ENCODE measurements at places on chromosomes 6 and 20. TPM values are rescaled to one million over a fixed set of nuclear protein-coding genes. Genes with fewer than 3 reads are reported as not detected.

GRCh38 chr20:1381753-1382591 is 10.9 kb downstream of the FKBP1A start:
- no peak for DNase-seq

GRCh38 chr20:54470697-54471096 is 4.7 kb upstream of the DOK5 start:
- no peak for DNase-seq

Gene NKX2-2
- total RNA-seq, result not detected

Gene FGD2
- 0.48 TPM for total RNA-seq

DNA sequence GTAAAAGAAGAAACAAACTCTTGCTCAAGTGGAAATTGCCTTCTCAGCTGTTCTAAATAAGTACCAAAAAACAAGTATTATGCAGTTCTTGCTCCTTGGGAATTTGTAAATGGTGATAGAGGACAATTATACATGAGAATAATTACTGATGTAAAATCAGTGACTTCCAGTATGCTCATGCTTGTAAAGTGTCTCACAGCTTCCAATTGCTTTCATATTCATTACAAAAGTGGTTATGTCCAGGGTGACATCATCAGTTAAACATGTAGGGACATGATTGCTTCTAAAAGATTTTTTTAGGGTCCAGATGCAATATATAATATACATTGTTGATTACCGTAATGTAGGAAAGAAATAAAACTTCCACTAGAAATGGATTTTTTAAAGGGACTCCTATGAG is 122.8 kb upstream of the B3GAT2 start:
- DNase-seq, result no peak

GRCh38 chr6:3316331-3316730 is 57.6 kb downstream of the PSMG4 start:
- no peak for DNase-seq

Gene SLC22A16
- total RNA-seq, result not detected

Gene FERMT1
- 0.14 TPM for total RNA-seq

Gene GNMT
- not detected for total RNA-seq

Gene SSTR4
- total RNA-seq, result not detected

DNA sequence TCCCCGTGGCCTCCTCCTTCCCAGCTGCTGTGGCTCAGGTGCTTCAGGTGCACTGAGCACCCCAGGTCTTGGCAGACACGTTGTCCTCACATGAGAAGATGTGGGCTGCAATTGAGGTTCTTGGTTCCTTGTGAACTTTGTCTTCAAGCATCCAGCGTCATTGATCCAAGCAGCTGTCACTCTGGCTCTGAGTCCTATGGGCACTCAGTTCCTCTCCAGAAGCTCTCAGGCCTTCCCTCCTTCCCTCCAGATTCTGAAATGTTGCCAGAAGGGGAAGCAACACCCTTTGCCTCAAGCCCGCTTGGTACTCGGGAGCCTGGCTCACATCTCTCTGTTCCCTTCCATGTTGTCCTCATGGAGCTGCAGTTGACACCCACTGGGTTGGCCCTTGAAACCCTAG is 8.4 kb upstream of the MRGBP start:
- DNase-seq, result no peak

Gene CD109
- 6.7 TPM for total RNA-seq

Gene PPIL6
- not detected for total RNA-seq

Gene ECT2L
- not detected for total RNA-seq

DNA sequence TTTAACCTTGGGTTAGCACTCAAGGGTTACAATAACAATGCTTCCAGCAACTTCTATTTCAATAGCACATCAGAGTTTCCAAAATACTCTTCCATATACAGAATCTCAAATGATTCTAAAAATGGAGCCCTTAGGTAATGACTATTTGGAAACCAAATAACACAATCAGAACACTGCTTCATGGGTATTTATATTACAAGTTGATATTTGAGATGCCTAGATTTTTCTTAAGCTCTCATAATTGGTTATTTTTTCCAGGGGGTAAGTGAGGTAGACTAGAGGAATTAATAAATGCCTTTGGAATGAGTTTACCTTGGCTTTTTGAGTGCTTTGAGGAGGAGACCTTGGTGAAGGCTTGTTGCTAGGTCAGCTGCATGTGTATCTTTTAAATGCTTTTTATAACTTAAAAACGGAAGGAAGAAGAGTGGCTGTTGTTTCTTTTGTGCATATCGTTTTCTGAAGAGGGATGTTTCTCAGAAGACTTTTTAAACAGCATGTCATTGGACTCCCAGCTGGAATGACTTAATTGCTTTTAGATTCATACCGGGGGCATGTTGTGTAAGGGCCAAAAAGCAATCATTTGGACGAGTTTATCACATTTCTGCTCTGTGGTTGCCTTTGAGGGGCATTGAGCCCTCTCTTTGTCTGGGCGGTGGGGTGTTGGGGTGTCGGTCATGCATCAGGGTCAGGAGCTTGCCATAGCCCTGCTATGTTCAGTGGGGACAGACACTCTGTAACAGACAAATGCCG is 186.0 kb downstream of the DTNBP1 start:
- DNase-seq, result no peak

DNA sequence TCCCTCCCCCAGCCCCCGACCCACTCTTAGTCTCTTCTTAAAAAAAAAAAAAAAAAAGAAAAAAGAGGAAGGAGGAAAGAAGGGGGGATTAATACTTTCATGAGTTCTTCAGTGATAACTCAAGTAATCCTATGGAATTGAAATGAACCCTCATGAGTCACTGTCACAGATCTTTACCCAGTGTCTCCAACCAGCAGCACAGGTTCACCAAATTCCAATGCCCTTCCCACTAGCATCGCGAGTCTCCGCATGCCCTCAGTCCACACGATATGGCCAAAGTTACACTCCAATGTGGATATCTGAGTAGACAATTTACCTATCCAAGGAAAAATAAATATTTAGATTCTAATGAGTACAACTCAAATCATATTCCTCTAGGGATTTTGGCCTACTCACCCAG is 74.5 kb downstream of the MDN1 start:
- no peak for DNase-seq

DNA sequence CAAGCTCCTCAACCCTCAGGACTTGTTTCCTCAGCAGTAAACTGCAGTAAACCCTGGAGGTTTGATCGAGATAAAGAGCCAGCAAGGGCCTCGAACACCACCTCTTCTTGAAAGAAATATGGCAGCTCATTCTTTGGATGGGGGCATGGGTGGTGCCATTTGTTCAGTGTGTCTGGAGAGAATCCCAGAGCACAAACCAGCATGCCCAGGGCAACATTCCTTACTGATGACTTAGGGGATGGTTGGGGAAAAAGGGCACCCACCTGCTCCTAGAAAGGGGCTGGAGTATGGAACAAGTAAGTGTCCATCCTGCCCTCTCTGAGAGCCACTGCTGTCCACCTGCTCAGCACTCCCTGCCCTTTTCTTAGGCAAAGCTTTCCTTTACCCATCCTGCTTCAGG is 31.3 kb upstream of the ZFAND3 start:
- DNase-seq, result no peak

Gene SMIM28
- not detected for total RNA-seq

GRCh38 chr6:2651536-2651935 is 99.2 kb downstream of the MYLK4 start:
- no peak for DNase-seq

- no peak for DNase-seq
These were observed 17.5 kb downstream of the NCR2 start for GRCh38 chr6:41352907-41353306.
